ENCODE measurements at places on chromosomes 12 and 14.

- no peak for DNase-seq
Observed at GRCh38 chr12:103779410-103780092, 61.5 kb downstream of the NT5DC3 start.

- no peak for DNase-seq
Observed at GRCh38 chr12:14886271-14886670, 617 bp upstream of the MGP start.

DNA sequence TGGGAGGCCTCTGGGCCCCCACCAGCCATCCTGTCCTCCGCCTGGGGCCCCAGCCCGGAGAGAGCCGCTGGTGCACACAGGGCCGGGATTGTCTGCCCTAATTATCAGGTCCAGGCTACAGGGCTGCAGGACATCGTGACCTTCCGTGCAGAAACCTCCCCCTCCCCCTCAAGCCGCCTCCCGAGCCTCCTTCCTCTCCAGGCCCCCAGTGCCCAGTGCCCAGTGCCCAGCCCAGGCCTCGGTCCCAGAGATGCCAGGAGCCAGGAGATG lies 729 bp upstream of the GAPDH start:
- no peak for DNase-seq

DNA sequence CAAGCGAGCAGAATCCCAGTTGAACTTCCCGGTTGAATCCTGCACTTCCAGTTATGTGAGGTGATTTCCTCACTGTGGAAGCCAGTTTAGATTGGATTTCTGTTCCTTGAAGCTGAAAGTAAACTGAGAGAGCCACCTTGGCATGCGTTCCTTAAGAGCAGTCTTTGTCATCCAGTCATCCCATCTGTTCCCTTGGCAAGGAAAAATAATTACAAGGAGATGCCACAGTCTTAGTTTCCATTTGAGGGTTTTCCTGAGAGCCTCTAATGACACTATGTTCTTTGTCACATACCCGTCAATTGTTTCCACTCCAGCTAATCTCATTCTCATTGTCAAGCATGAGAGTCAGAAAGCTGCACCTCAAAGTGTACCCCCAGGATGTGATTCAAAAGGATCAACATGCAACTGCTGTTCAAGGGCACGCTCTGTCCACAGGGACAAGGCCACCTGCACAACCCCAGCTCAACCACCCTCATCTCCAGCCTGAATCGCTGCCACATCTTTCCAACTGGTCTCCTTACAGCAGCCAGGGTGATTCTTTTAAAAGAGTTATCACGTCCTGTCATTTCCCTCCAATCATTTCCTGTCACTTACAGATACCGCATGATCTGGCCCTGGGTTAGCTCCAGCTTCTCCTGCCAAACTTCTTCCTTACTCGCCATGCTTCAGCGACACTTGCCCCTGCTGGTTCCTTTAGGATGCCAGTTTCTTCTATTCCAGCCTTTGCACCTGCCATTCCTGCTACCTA lies 18.0 kb upstream of the TCP11L2 start:
- no peak for DNase-seq
